ENCODE measurements at places on chromosomes 6 and 20. TPM values are rescaled to one million over a fixed set of nuclear protein-coding genes. Genes with fewer than 3 reads are reported as not detected.
A peak's percentile ranks its signal among the peaks of the same experiment; 100 is the strongest.

Gene SLC35F1
- not detected for total RNA-seq

GRCh38 chr6:110662490-110663211 lies 152.6 kb downstream of the CDK19 start:
- H3K4me1 ChIP-seq: no peaks in the 10 kb centered on the region
- H3K27me3 ChIP-seq: no peaks in the 10 kb centered on the region

Gene MCM8
- total RNA-seq: 22.7 TPM

DNA sequence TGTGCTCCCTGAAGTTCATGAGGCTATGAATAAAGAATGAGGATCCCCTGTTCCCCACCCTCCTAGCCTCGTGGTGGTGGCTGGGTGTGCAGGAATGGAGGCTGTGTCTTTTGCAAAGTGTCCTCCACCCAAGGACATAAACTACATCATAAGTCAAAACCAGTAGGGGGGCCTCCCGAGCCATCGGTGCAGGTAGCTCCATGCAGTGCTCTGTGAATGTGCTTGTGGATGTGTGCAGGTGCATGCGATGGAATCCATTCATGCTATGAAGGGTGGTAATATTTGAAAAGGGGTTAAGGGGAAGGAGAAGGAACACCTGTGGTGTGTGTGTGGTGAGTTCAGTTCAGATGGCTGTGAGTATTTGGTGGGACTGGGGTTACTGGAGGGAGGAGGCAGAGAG lies 197.3 kb downstream of the NRN1 start:
- H3K4me1 ChIP-seq: peaks cover 8% of the 10 kb centered on the region
- H3K4me3 ChIP-seq: no peak overlapping the region
- no peaks in the 10 kb centered on the region for H3K27me3 ChIP-seq
- no peak overlapping the region for H3K27ac ChIP-seq
- H3K36me3 ChIP-seq: no peaks in the 10 kb centered on the region
- peak; percentile 30 for DNase-seq

DNA sequence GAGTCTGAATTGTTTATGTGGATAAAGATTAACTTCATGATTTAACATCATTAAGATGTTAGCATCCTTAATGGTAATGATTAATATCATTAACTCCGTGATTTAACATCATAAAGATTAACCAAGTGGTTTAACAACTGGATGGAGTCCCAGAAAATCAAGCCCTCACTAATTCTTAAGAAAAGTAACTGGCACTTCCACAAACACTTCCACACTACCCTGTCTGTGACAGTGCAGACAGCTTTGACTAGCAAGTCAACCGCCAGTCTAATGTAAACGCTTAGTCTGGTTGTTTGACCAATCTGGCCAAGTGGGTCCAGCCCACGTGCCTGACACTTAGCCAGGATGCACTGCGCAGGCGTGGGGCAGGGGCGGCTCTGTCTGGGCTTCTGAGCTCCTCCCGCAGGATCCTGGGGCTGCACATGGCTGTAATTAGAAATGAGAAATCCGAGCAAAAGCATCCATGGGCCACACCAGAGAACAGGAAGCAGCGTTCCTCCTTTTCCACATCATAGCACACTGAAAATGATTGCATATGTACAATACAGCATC lies 424.2 kb downstream of the FOXA2 start:
- no peaks in the 10 kb centered on the region for H3K27me3 ChIP-seq
- H3K27ac ChIP-seq: no peak overlapping the region
- H3K4me1 ChIP-seq: no peaks in the 10 kb centered on the region
- DNase-seq: no peak
- no peak overlapping the region for H3K4me3 ChIP-seq
- H3K36me3 ChIP-seq: no peaks in the 10 kb centered on the region

GRCh38 chr6:89281779-89282246 lies 33.3 kb downstream of the GABRR2 start:
- no peaks in the 10 kb centered on the region for H3K27me3 ChIP-seq
- no peak overlapping the region for H3K27ac ChIP-seq
- peak; percentile 9 for DNase-seq
- H3K4me1 ChIP-seq: no peaks in the 10 kb centered on the region

- no peak for DNase-seq
- no peaks in the 10 kb centered on the region for H3K27me3 ChIP-seq
- H3K27ac ChIP-seq: no peak overlapping the region
- no peaks in the 10 kb centered on the region for H3K36me3 ChIP-seq
These were observed 8.4 kb upstream of the EPB41L1 start for GRCh38 chr20:36145877-36146707.
